ENCODE measurements at places on chromosomes 3 and 15.

GRCh38 chr3:120280566-120280965, 4.5 kb downstream of the GPR156 start:
- DNase-seq, result no peak

GRCh38 chr3:126913524-126913923, 69.4 kb upstream of the PLXNA1 start:
- DNase-seq, result no peak

DNA sequence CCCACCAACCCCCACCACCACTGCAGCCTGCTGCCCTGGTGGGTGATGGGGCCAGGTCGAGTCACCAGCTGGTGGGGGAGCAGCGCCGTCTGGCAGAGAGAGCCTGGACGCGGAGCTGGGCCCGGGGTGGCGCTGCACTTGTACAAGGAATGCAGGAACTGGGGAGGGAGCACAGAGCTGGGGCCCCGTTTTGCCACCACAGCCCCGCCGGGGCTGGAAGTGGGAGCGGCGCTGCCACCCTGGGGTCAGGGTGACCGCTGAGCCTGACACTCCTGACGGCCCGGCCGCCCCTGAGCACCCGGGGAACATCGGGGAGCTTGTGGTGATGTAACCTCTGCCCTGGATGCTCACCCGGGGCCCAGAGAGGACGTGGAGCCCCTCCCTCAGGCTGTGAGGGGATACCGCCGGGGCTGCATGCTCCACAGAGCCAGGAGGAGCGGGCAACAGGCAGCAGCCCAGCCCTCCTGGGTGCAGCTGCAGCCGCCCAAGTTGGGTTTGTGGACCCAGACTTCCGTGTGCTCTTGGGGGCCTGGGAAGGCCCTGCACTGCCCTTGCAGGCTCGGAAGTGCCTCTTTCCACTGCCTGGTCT, 32.6 kb upstream of the IREB2 start:
- no peak for DNase-seq

- DNase-seq, result no peak
Observed at GRCh38 chr3:138348754-138349739, 668 bp downstream of the MRAS start.

GRCh38 chr3:36164400-36164799, 215.9 kb upstream of the STAC start:
- DNase-seq, result no peak

GRCh38 chr3:15499536-15499935, 22.0 kb downstream of the COLQ start:
- no peak for DNase-seq

DNA sequence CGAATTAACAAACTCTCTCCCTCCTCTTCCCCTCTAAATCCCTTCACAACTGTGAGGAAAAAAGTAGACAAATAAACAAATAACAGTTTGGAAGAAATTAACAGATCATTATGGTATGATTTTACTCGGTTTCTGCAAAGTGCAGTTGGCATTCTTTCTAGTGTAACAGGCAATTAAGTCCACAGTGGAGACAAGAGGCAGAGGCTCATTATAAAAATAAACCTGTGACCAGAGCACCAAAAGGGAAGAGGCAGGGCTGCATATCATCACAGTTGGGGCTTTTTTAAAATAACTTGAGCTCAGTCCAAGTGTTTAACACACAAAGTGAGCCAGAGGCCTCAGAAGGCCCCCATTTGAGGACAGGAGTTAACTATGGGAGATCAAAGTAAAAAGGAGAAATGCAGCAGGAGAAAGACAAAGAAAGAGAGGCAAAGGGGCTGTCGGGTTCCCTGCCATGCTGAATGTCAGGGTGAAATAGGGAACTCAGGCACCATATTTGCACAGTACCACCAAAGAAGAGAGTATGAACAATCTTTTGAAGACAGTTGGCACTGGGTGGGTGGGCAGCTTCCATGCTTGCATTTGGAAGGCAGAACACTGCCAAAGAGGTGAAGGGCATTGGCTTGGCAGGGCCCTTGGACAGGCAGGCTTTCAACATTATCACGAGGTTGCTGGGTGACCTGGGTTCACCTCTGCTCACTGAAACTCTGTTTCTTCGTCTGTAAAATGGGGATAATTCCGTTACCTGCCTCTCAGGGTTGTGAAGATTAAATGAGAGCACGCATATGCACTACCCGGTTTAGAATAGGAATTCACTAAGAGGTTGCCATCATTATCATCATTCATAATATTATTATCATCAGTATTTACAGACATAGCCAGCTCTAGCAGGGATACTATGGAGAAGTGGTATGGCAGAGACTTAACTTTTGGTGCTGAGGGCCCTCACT, 134.5 kb downstream of the MEX3B start:
- no peak for DNase-seq

GRCh38 chr3:195095704-195096036, 175.3 kb downstream of the XXYLT1 start:
- no peak for DNase-seq

DNA sequence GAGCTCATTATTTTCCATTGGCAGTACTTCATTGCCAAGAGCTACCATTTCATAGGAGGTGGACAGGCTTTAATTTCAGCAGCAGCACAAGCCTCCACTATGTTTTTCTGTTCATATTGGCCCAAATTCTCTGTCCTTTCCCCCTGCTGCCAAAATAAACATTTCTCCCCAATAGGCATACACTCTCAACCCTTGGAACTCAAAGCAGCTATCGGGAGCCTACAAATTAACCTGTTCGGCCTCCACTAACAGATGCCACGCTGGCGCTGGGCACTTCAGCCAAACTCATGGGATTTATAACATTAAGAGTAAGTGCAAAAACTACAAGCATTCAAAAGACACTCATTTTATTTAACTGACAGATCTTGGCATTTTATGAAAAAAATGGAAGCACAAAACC, 95.7 kb downstream of the NSUN3 start:
- DNase-seq, result no peak

- DNase-seq, result no peak
Observed at GRCh38 chr3:132593947-132594323, 3.1 kb upstream of the ACKR4 start.

- DNase-seq, result peak; percentile 22
Observed at GRCh38 chr3:50254577-50255250, 14.2 kb upstream of the SEMA3B start.

GRCh38 chr15:50049871-50050270, 69.2 kb downstream of the ATP8B4 start:
- no peak for DNase-seq

GRCh38 chr15:88394553-88395145, 72.5 kb downstream of the MRPL46 start:
- DNase-seq, result no peak

GRCh38 chr15:45276831-45277230, 24.8 kb downstream of the SLC28A2 start:
- DNase-seq, result peak; percentile 10

All from HL-60 (cell line).